ENCODE measurements at places on chromosomes 7 and 10. TPM values are rescaled to one million over a fixed set of nuclear protein-coding genes. Genes with fewer than 3 reads are reported as not detected.

Gene PDZD7
- 0.17 TPM for total RNA-seq

Gene SPDYE5
- total RNA-seq = not detected

Gene CLCN1
- not detected for total RNA-seq

Gene ACTR3C
- total RNA-seq = 4.0 TPM

Gene TACC2
- 377 TPM for total RNA-seq

Gene NKX1-2
- total RNA-seq = not detected

- DNase-seq = no peak
Measured at GRCh38 chr7:158847451-158847866, 8.9 kb upstream of the DYNC2I1 start.

DNA sequence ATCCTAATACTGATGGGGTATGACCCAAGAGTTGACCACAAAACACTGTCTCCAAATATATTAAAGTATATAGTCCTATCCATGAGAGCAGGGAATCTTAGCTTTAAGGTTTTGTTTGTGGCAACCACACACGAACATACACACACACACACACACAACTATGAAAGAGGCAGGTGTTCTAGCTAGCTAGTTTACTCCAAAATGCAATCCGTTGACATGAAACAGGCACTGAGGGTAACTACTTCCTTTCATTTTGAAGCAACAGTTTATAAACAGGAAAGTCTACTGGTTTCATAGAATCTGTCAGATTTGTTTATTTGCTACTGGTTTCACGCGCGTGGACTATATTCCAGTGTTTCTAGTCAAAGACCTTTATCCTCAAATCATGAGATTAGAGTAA, 14.8 kb downstream of the HTR5A start:
- no peak for DNase-seq

DNA sequence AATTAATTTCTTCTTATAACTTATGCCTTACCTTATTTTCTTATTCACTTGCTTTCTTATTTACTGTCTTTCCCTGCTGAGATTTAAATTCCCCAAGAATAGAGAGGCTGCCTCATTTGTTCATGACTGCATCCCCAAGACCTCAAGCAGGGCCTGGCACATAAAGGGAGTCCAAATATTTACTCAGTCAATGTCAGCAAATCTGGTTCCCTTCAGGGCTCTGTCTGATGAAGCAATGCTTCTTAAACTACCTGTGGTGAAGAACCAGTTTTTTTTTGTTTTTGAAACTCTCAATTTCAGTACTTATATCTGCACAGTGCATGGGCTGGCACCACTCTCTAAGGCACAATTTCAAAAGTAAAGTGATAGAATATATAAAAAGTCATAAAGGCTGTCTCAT, 4.7 kb downstream of the ZNF239 start:
- DNase-seq = no peak

DNA sequence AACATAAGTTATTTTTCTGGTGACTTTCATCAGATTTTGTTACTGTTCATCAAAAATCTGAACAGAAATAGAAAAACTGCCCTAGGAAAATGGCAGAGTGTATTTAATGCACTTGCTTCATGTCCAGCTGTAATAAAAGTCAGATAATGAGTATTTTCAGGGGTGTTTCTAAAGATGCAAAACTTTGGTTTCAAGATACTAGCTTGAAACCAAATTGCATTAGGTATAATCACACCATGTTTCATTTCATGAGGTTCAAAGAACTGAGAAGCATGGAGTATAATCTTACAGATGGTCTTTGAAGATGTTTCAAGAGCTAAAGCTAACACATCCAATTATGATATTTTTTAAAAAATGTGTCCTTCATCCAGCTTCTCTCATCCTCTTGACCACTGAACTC, 128.9 kb downstream of the NRCAM start:
- DNase-seq = no peak

- DNase-seq = no peak
Measured at GRCh38 chr10:130430852-130431704, 294.9 kb downstream of the GLRX3 start.

DNA sequence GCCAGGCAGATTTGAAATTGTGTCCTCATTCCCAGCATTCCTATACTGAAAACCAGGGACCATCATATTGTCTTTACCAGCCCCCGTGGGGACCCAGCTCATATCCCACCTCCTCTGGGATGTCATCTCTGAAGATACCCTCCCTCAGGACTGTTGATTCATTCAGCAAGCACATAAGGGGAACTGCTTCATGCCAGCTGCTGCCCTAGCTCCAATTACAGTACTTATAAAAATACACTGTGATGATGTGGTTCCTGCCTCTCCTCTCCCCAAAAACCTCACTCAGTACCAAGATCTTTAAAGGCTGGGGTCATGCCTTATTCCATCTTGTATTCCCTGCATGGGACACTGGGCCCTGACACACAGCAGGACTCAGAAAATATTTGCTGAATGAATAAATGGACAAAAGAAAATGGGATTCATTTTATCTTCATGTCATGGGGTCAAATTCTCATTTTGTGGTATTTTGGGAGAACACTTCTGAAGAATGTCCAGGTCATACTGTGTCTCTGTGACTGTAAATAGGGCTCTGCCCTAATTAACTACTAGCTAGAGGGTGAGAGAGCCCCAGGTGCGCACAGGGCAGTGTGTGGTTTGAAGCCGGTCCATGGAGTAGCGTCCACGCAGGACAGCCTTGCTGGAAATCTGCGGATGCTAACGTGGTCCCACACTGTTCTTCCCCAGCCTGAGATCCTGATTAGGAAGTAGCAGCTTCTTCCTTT, 29.0 kb upstream of the DAGLB start:
- no peak for DNase-seq

DNA sequence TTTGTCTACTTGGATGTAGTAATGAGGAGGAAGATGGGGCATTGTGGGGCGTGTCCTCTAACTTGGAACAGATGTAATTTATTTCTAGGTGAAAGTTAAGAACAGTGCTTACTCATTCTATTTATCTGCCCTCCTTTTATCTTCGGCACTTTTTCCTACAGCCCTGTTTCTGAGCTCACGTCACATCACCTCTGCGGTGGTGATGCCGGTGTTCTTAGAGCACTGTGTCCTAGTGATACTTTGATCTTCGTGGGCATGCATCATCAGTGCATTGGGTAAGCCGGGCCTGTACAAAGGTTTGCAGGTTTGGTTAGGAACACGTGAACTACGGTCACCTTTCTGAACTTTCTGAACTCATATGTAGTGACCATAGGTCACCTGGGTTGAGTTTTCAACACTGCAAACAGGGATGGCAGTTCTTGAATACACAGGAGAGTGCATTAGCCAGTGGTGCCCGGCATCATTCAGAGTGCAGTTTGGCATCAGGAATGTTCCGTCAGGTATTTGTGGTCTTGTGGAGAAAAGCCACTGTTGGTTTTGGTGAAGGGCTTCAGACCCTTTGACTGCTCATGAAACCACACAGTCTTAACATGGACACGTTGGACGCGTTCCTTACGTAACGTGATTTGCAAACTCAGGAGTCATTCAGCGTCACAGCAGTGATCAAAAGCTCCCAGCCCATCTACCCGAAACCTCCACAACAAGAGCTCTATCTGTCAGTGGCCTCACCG, 5.6 kb downstream of the POR start:
- DNase-seq = no peak

DNA sequence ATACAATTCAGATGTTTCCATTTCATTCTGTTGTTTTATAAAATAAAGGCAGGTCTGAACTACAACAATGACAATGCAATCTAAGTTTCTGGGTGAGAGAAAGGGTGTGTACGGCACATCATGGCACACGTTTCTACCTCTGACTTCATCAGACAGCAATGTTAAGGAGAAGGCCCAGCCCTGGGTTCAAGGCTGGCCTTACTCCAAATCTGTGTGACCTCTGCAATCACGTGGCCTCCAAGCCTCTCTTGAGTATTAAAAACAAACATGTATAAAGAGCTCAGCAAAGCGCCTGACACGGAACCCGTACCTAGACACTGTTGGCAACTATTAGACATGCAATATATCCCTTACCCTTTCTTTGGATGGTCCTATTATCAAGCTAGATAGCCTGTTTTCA, 114.1 kb downstream of the LARP4B start:
- DNase-seq = no peak

GRCh38 chr7:6631605-6632004, 5.5 kb upstream of the ZNF316 start:
- DNase-seq = no peak
